ENCODE measurements at places on chromosomes 2 and 18.

DNA sequence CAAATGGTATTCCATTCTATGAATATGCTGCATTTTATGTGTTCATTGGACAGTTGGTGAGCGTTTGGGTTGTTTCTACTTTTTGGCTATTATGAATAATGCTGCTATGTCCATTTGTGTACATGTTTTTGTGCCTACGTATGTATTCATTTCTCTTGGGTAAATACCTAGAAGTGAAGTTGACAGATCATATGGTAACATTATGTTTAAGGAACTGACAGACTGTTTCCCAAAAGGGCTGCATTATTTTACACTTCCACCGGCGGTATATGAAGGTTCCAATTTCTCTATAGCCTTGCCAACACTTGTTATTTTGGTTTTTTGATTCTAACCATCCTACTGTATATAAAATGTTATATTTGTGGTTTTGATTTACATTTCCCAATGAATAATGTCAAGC, 703.9 kb upstream of the CDH2 start:
- DNase-seq, result no peak

- no peak for DNase-seq
Measured at GRCh38 chr2:181586569-181587081, 70.3 kb downstream of the CERKL start.

GRCh38 chr2:67311536-67311935, 85.6 kb upstream of the ETAA1 start:
- DNase-seq, result no peak

DNA sequence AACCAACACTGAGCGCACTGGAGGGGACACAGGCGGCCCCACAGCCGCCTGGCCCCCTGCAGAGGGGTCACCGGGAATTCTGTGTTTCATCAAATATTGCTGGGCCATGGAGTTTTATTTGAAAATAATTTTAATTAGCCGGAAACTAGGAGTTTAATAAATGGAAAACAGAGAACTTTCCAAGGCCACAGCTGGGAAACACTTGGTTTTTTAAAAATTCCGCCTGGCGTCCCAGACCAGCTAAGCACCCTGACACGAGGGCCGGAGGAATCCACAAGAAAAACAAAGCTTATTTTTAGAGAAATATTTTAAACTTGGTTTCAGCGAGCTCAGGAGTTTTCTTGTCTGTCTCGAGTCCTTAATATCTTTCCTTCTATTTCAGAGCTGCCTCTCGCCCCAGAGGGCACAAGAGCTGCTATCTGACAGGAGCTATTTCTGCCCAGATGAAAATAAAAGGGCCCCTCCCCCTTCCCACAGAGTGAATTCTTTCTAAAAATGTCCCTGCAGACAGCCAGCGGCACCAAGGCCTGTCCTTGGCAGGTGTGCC, 8.2 kb downstream of the ZFP36L2 start:
- no peak for DNase-seq

DNA sequence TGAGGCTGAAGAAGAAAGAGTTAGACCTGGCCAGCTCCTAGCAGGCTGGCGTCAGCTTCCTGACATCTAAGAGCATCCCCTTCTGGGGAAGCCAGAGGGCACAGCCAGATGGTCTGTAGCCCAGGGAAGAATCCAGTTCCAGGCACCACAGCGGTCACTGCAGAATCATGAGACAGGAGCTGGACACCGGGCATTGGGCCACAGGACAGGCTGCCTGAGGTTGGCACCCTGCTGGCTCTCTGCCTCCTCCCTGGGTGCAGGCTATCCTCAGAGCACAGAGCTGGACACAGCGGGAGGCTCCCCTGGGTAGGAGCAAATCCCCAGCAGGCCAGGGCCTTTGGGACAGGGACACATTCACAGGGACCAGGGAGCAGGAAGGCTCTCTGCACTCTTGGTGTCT, 19.8 kb upstream of the ATOH8 start:
- no peak for DNase-seq

DNA sequence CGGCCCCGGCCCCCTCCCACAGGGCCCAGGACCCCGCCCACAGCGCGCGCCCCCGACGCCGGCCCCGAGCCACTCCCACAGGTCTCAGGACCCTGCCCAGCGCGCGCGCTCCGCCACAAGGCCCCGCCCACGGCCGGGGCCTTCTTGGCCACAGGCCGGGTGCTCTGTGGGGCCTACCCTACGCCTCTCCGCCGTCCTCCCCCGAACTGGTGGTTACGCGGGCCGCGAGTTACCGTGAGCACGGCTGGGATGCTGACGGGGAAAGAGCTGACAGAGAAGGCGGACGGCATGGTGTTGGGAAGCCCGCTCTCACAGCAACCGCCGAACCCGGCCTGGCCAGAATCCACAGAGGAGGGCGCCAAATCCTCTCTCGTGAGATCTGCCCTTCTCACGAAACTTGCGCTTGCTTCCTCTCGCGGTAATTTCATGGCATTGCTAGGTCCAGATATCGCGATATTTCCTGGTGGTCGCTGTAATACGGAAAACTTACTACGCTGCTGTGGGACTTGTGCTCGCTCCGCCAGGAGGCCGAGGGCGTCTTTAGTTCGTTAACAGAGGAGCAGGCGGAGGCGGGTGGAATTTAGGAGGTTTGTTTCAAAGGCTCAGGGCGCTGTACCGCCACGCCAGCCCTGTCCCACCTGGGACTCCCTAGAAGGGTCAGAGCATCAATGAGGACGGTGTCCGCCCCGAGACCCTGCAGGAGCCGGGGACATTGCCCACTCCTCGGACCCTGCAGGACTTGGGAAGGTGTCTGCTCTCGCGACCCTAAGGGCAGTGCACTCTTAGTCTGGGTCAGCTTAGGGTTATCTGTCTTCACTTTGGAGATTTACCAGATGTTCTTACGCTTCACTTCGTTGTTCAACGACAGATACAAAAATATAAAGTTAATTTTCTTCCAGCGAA, at the start of gene TMEM18:
Gene TMEM18 (minus strand): TSS at position 351 of the 903 bp plus-strand sequence. CDS start 61 bp downstream, at position 290.
- no peak for DNase-seq

DNA sequence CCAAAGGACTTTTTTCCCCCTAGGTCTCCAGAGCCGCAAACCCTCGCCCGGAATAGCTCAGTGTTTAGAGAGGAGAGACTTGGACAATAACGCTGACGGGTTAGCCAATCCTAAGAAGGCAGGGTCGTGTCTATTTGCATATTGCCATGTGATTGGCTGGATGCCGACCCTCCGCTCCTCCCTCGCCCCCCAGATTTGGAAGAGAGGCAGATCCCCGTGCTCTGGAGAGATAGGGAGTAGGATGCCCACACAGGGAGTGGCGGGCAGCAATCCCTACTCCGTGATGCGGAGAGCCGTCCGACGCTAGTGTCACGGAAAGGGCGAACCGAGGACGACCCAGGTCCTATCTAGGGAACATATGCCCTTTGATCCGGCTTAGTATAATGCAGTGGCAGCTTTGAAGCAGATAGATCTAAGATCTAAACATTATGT, 1.4 kb downstream of the WNT6 start:
- no peak for DNase-seq

DNA sequence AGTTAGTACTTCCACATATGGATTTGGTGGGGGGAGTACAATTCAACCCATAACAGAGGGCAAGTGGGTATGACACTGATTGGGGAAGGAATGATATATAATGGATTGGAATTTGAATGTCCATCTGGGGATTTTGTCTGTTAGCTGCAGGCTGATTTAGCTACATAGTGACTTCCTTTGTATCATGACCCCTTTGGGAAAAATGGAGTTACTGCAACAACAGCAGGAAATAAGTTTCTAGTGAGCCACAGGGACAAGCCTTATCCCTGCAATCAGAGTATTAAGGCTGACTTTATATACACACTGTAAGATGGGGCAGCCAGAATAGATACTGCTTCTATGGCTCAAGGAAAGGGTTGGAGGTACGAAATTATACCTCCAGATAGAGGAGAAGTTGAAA, 404.4 kb upstream of the MEIS1 start:
- no peak for DNase-seq

DNA sequence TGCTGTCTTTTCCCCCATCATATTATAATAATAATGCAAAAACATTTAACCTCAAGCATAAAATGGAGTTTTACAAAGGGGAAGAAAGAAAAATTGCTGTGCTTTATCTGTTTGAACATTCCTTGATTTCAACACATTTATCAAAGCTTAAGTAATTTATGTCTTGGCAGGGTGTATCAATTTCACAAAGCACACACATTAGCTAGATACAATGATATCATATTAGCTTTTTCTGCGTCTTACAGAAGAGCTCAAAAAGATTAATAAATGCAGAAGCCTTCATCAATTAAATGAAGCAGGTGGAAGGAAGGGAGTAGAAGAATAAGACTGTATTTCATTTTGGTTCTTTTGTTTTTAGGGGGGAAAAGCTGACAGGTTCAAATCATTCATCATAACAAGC, 103.0 kb downstream of the NXPH2 start:
- no peak for DNase-seq

DNA sequence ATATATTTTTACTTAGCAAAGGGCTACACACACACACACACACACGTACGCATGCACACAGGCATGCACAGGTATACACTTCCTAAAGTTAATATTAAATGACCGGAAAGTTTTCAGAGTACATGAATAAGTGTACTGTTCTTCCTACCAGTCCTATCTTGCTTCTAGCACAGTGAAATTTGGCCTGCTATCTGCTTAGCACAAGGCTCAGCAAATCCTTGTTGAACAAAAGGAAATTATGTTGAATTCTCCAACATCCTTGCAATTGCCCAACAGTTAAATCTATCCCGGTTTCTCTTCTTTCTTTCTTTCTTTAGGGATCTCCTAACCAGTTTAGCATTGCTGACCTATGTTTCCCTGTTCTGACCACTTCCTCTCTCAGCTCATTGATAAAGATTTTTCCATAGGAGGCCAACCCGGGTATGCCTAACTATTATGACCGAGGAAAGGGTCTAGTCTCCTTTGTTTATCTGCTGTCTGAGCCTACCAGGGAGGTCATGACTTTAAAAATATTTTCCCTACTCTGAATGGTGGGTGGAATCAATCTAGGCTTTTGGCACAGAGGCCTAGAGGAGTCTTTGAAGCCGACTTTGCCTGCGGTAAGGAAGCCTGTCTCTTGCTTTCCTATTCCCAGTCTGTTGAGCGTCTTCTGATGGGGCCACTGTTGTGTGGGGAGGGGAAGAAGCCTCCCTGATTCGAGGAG, 400.7 kb downstream of the HRH4 start:
- DNase-seq, result no peak

- no peak for DNase-seq
Measured at GRCh38 chr2:169839954-169840746, 12.9 kb downstream of the UBR3 start.

DNA sequence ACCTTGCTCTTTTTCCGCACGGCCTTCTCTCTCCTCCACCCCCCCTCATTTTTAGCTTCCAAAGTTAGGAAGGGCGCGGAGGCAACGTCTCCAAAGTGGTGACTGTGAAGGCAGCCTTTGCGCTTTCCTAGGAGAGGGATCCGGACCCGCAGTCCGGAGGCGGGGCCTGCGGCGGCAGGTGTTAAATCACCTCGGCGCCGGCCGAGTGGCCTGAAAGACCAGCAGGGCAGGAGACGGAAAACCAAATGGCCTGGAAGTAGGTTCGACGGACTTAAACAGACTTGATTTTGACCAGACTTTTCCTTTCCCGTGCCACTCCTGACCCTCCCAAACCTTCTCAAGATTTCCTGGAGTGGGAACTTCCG, 615 bp downstream of the GORASP2 start:
- DNase-seq, result peak; percentile 25

GRCh38 chr2:23486684-23487075, 101.7 kb downstream of the KLHL29 start:
- DNase-seq, result no peak

DNA sequence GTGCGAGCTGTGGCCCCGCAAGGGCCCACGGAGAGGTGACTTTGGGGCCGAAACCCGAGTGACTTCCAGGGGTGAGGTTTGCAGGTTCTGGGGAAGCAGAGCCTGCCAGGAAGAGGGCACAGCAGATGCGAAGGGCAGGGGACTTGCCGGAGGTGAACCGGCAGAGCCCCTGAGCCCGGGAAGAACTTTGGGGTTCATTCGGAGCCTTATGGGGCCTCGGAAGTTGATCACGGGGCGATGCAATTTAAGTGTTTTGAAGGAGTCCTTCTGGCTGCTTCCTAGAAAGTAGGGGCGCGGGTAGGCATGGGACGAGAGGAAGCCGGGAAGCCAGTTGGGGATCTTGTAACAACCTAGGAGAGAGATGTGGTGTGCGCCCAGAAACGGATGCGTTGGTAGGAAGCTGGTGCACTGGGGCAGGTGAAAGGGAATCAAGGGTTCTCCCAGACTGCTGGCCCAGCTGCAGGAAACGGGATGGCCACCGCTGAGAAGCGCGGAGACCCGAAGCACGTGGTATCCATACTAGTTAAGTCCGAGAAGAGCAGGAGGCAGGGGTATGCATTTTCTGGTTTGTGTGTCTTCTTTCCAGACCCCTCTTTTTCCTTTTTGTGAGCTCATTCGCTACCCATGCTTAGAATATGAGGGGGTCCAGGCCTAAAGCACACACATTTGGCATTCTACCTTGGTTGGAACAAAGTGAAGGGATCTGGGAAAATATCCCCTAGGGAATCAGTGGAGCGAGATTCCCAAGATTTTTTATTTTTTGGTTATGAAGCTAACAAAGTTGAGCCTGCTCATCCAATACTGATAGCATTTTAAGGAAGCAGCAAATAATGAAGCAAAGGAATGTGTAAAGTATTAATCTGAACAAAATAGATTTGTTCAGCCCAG, 758 bp downstream of the SCLY start:
- peak; percentile 39 for DNase-seq

GRCh38 chr2:55010149-55010591, 40.1 kb downstream of the RTN4 start:
- DNase-seq, result peak; percentile 3

DNA sequence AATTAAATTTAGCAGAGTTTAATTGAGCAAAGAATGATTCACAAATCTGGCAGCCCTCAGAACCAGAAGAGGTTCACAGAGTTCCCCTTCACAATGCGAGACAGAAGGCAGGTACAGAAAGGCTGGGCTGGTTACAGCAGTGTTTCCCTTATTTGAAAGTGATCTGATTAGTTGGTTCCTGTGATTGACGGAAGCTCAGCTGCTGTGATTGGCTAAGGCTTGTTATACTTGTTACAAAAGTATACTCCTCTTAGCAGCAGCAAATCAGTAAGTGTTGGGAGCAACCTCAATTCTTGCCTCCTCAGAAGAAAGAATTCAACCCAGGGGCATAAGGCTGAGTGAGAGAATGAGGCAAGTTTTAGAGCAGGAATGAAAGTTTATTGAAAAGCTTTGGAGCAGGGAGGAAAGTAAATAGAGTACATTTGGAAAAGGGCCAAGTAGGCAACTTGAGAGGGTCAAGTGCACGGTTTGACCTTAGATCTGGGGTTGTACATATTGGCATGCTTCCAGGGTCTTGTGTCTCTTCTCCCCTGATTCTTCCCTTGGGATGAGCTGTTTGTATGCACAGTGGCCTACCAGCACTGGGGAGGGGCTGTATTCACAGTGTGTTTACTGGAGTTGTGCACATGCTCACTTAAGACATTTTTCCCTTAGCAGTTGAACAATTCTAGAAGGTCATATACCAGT, 431.8 kb upstream of the RAB12 start:
- DNase-seq, result no peak

- no peak for DNase-seq
Measured at GRCh38 chr2:26838121-26838906, 9.6 kb upstream of the DPYSL5 start.

DNA sequence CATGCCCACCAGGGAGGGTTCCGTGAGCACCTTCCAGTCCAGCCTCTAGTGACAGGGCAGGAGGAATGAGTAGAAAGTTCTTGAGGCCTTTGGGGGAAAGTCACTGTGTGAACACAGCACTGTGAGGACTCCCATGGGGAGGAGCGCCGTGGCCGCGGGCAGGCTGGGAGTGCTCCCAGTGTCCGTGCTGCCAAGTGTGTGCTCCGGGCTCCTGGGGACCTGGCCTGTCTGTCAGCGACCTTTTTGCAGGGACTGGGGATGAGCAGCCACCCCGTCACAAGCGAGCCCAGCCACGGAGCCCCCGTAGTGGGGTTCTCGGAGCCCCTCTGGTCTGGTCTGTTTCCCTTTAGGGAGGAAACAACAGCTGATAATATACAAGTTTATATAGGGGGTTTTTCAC, 36.8 kb downstream of the PDIA6 start:
- no peak for DNase-seq
